Naive thymus-derived CD4-positive, alpha-beta T cell (primary cell): ENCODE measurements at places on chromosomes 1 and 21. TPM values are rescaled to one million over a fixed set of nuclear protein-coding genes. Genes with fewer than 3 reads are reported as not detected.

The ADAMTSL4 gene
- 27.7 TPM for total RNA-seq

The RGS8 gene
- not detected for total RNA-seq

The OLFML3 gene
- total RNA-seq = 0.38 and 0.51 TPM in 2 replicates

The FMOD gene
- total RNA-seq = not detected

The SGIP1 gene
- not detected for total RNA-seq

The SLC25A33 gene
- 5.3 TPM for total RNA-seq

The METTL25B gene
- total RNA-seq = 29.8 TPM

The AMIGO1 gene
- total RNA-seq = 41.6 TPM

The MYOM3 gene
- not detected for total RNA-seq

DNA sequence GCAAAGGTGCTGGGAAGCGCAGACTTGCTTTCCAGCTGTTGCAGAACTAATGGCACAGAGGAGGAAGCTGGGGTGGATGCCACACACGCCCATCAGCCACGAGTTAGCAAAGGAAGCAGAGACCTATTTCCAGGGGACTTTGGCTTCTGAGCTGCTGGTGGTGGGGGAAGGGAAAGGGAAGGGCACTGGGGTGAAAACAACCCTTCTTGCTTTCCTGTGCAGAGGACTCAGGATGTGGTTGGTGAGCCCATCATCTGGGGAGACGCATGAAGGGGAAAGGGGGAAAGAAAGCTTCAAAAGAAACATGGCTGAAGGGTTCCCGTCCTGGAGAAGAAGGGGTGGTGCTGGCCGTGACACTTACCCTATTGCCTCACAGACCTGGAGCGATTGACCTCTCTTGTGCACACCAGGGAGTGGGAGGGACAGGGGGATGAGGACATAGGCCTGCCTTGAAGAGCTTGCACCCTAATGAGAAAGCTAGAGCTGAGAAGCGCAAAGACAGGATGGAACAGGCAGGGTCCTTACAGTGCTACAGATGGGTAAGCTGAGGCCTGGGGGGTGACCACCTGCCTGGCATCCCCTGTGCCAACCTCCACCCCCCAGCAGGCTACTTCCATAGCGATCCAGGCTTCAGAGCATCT is 140.8 kb upstream of the RAB4A start:
- H3K27ac ChIP-seq = no peak overlapping the region
- H3K4me3 ChIP-seq = peak overlapping the region; percentile 29
- no peaks in the 10 kb centered on the region for H3K27me3 ChIP-seq

DNA sequence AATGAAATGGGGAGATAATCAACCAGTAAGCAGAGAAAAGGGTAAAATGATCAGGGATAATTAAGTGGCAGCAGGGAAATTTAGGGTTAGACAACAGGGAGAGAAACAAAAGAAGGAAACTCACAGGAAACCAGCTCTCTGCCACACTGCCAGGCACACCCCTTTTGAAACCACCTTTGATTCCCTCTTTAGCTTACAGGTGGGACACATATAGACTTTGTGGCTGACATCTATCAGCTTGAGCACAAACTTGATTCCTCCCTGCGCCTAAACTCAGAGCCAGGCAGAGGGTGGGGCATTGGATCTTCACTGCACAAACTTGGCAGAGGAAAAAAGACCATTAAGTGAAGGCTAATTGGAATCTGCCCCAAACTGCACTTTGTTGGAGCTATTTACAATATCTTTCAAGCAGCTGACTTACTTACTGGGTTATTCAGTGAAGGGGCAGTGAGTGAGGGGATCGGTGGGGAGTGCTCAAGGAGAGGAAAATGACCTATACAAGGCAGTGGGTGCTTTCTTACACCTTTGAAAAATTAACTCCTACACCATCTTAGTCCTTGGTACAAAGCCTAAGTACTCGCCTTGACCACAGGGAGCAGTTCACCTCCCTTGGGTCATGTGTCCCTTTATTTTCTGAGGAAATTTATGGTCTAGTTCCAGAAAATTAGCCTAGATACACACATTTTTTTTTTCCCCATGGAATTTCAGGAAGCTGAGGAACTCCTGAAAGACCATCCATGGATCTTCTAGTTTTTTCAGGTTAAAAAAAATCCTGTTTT is 60.2 kb downstream of the PBX1 start:
- H3K4me1 ChIP-seq = no peaks in the 10 kb centered on the region
- no peak overlapping the region for H3K4me3 ChIP-seq
- H3K27me3 ChIP-seq = no peaks in the 10 kb centered on the region
- no peak for DNase-seq

DNA sequence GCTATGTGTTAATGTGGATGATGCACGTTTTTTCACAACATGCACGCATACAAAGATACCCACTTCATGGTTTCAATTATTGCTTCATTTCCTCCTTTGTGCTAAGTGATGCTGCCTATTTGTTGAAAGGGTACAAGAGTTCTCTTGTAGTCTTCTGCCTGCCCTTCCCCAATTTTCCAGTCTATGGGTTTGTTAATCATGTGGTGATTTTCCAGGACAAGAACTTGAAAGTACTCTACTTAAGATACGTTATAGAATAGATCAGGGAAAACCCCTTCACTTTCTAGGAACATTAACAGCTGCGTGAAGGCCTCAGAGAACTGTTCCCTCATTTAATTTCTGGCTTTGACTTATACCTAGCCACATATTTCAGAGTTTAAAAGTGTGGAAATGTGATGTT is 52.1 kb upstream of the SLC44A3 start:
- no peaks in the 10 kb centered on the region for H3K27me3 ChIP-seq
- no peaks in the 10 kb centered on the region for H3K4me1 ChIP-seq
- no peak overlapping the region for H3K27ac ChIP-seq
- DNase-seq = no peak

- DNase-seq = no peak
- no peaks in the 10 kb centered on the region for H3K4me1 ChIP-seq
- H3K4me3 ChIP-seq = no peak overlapping the region
- no peaks in the 10 kb centered on the region for H3K27me3 ChIP-seq
- no peak overlapping the region for H3K27ac ChIP-seq
- no peaks in the 10 kb centered on the region for H3K36me3 ChIP-seq
Measured at GRCh38 chr1:178456472-178456871, 40.3 kb downstream of the CLEC20A start.

- DNase-seq = no peak
- H3K36me3 ChIP-seq = peaks cover 30% of the 10 kb centered on the region
- no peak overlapping the region for H3K27ac ChIP-seq
- no peak overlapping the region for H3K4me3 ChIP-seq
- H3K27me3 ChIP-seq = no peaks in the 10 kb centered on the region
- H3K4me1 ChIP-seq = no peaks in the 10 kb centered on the region
Measured at GRCh38 chr1:10177876-10178275, 32.5 kb upstream of the KIF1B start.

GRCh38 chr1:235552146-235552716 is 48.0 kb upstream of the B3GALNT2 start:
- no peak overlapping the region for H3K4me3 ChIP-seq
- H3K4me1 ChIP-seq = no peaks in the 10 kb centered on the region
- no peaks in the 10 kb centered on the region for H3K36me3 ChIP-seq
- H3K27me3 ChIP-seq = no peaks in the 10 kb centered on the region
- no peak overlapping the region for H3K27ac ChIP-seq
- no peak for DNase-seq

DNA sequence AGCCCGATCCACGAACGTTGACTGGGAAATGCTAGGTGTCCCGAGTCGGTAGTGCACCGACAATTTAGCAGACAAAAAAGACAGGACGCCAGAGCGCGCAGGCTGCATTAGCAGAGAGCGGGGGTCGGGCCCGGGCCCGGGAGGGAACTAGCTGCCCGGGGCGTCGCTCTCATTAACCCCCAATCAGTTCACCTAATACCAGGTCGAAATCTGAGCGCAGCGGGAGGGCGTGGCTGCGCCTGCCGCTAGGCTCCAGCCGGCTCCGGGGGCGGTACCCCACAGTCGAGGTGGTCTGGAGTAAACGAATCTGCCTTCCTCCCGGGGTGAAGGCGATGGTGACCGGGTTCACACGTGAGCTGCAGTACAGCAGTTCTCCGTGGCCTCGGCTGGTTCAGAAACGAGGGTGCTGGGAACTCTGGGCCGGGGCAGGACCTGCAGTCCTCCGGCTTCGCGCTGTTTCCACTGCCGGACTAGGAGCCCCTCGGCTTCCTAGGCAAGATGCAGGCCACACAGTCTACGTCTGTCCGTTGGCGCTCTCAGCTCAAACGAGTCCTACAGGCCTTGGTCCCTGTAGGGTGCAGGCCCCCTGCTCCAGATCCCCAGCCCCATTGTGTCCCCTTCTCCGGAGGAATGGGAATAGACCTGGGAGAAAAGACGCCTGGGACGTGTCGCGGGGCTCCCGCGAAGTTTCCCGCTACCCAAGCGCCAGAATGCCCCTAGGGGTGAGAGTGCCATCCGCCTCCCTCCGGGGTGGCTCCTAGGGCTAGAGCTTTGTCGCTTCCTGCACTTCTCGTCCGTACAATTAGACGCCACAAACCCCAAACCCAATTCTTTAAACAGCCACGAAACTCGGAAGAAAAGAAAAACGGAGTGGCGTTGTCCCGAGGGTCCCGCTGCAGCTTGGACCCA is 2.0 kb downstream of the GFI1 start:
- peaks cover 15% of the 10 kb centered on the region for H3K4me1 ChIP-seq
- peak overlapping the region; percentile 83 for H3K4me3 ChIP-seq
- H3K27me3 ChIP-seq = no peaks in the 10 kb centered on the region
- no peaks in the 10 kb centered on the region for H3K36me3 ChIP-seq
- peak; percentile 56 for DNase-seq
- peak overlapping the region; percentile 67 for H3K27ac ChIP-seq

DNA sequence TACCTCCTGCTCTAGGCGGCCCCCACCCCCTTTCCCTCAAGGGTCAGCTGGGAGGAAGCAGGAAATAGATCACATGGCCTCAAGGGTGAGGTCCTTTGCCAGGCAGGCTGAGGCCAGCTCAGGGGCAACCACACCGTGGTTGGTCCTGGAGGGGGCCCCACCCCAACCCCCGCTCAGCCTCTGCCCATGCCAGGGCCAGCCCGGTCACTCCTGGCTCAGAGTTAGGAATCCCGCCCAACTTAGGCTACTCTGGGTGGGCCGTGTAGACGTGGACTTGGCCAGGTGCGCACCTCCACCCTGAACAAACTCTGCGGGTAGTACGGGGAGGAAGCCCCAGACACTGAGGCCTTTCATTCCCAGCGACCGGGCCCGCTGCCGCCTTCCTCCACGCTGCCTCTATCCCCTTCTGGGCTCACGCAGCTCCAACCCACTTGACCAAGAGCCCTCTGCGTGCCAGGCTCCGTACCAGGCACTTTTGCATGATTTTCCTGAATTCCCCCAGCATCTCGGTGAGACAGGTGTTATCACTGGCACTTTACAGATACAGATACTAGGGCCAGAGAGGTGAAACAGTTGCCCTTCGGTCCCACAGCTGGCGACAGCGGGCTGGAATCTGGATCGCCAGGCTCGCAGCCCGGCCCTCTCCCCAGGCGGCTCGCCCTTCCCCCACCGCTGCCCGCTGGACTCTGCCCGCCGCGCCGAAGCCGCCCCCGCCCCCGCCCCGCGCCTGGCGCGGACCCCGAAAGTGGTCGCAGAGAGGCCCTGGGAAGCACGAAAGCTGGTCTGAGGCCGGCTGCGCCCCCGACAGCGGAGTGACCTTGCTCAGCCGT is 769 bp downstream of the GALE start:
- no peaks in the 10 kb centered on the region for H3K27me3 ChIP-seq
- H3K36me3 ChIP-seq = no peaks in the 10 kb centered on the region
- H3K4me1 ChIP-seq = peaks cover 7% of the 10 kb centered on the region
- DNase-seq = no peak
- peak overlapping the region; percentile 84 for H3K4me3 ChIP-seq
- H3K27ac ChIP-seq = peak overlapping the region; percentile 91

DNA sequence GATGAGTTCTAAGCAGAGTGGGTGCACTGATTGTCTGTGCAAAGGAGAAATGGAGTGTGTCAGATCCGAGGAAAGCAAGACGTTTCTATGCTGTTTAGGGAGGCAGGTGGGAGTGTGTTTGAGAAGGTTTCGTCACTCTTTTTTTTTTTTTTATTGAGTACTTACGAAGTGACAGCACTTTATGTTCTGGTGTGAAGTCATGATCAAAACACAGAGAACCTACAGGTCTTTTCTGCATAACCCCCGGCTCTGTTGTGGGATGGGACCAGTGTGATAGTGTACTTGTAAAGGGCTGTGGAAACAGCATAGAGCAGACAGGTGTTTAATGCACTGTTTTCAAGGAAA is 26.7 kb downstream of the MIA3 start:
- no peak for DNase-seq
- peak overlapping the region; percentile 99 for H3K4me3 ChIP-seq
- no peaks in the 10 kb centered on the region for H3K27me3 ChIP-seq
- H3K4me1 ChIP-seq = peaks cover 12% of the 10 kb centered on the region
- H3K27ac ChIP-seq = peak overlapping the region; percentile 92
- H3K36me3 ChIP-seq = peaks cover 6% of the 10 kb centered on the region

- no peaks in the 10 kb centered on the region for H3K36me3 ChIP-seq
- no peak for DNase-seq
- H3K27me3 ChIP-seq = no peaks in the 10 kb centered on the region
- no peak overlapping the region for H3K4me3 ChIP-seq
- H3K27ac ChIP-seq = no peak overlapping the region
Measured at GRCh38 chr1:20199403-20199802, 13.1 kb upstream of the PLA2G2C start.

GRCh38 chr1:87497380-87498203 is 168.9 kb downstream of the LMO4 start:
- no peaks in the 10 kb centered on the region for H3K27me3 ChIP-seq
- no peaks in the 10 kb centered on the region for H3K4me1 ChIP-seq
- DNase-seq = no peak
- H3K4me3 ChIP-seq = no peak overlapping the region

DNA sequence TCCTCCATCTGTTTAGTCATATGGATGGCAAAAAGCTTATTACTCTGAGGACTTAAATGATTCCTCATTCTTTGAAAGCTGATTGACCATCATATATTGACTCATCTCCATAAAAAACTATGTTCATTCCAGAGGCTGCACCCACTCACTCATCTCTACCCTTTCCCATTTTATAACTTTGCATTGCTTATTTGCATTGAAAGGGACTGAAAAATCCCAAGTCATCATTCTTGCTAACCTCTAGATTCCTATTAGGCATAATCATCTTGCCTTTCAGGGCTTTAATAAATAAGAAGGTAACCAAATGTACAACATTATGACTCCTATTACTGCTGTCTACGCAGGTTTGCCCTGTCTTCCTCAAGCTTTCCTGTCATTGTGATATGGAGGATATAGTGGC is 1180.3 kb upstream of the B3GALT2 start:
- H3K27ac ChIP-seq = no peak overlapping the region
- no peak for DNase-seq
- H3K36me3 ChIP-seq = no peaks in the 10 kb centered on the region
- H3K4me3 ChIP-seq = no peak overlapping the region
- no peaks in the 10 kb centered on the region for H3K27me3 ChIP-seq

- no peak overlapping the region for H3K27ac ChIP-seq
- no peaks in the 10 kb centered on the region for H3K36me3 ChIP-seq
- no peaks in the 10 kb centered on the region for H3K27me3 ChIP-seq
- H3K4me1 ChIP-seq = no peaks in the 10 kb centered on the region
Measured at GRCh38 chr1:30586671-30587070, 136.7 kb downstream of the MATN1 start.

DNA sequence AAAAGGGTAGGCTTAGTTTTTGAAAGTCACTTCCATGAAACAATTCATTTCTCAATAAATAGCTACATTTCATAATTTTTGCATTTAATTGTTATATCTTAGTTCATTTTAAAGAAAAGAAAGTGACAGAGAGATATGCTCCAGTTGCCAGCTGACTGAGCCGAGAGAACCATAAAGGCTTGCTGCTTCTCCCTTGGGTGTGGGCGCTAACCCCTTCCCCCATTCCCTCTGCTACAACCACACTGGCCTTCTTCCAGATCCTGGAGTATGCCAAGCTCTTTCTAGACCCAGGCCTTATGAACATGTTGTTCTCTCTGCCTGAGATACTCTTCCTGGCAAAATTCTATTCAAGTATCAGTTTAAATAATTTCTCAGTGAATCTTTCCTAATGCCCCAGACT is 12.3 kb downstream of the SORT1 start:
- no peak overlapping the region for H3K4me3 ChIP-seq
- no peak overlapping the region for H3K27ac ChIP-seq
- no peak for DNase-seq
- no peaks in the 10 kb centered on the region for H3K4me1 ChIP-seq
- no peaks in the 10 kb centered on the region for H3K27me3 ChIP-seq
